Cardiac septum (tissue), 1 donor: ENCODE measurements at places on chromosomes 3 and 15. TPM values are rescaled to one million over a fixed set of nuclear protein-coding genes. Genes with fewer than 3 reads are reported as not detected.

The GOLGA6L7 gene
- total RNA-seq, result not detected

The GNAI2 gene
- total RNA-seq, result 153 TPM

The SLC6A1 gene
- total RNA-seq, result 2.1 TPM

The MED12L gene
- 5.5 TPM for total RNA-seq

The CASR gene
- not detected for total RNA-seq

The C3orf33 gene
- total RNA-seq, result 7.2 TPM

The SLC9C1 gene
- total RNA-seq, result 3.9 TPM

The UCN2 gene
- total RNA-seq, result 0.48 TPM

The LRTM1 gene
- not detected for total RNA-seq

The C2CD4A gene
- total RNA-seq, result 0.05 TPM

The PYGO1 gene
- total RNA-seq, result 3.1 TPM

The GUCA1C gene
- 0.81 TPM for total RNA-seq

The CCR9 gene
- total RNA-seq, result not detected

The GXYLT2 gene
- 14.6 TPM for total RNA-seq

The MESP1 gene
- total RNA-seq, result 0.86 TPM

The ATP2B2 gene
- total RNA-seq, result 0.13 TPM

The NECTIN3 gene
- total RNA-seq, result 8.2 TPM

The ACOX2 gene
- 31.2 TPM for total RNA-seq

The TTC21A gene
- total RNA-seq, result 3.0 TPM

The FRMD4B gene
- total RNA-seq, result 10.8 TPM

The MAP6D1 gene
- total RNA-seq, result 2.3 TPM

The FOXB1 gene
- not detected for total RNA-seq

The C3orf22 gene
- total RNA-seq, result not detected

The PPM1L gene
- 28.8 TPM for total RNA-seq

The SPATA16 gene
- total RNA-seq, result not detected

The TTLL13 gene
- total RNA-seq, result 0.16 TPM

The LDHAL6B gene
- not detected for total RNA-seq

The SRGAP3 gene
- 10.1 TPM for total RNA-seq

The TMPRSS7 gene
- not detected for total RNA-seq

The STX19 gene
- not detected for total RNA-seq

The CFAP44 gene
- 2.1 TPM for total RNA-seq

The DAZL gene
- not detected for total RNA-seq

The LINGO1 gene
- 3.0 TPM for total RNA-seq

The SLC12A8 gene
- total RNA-seq, result 0.51 TPM

The PCBP4 gene
- total RNA-seq, result 91.4 TPM

The SELENOK gene
- 89.3 TPM for total RNA-seq

The SLC9A9 gene
- 3.6 TPM for total RNA-seq

The P2RY14 gene
- total RNA-seq, result 1.6 TPM

The MYO5C gene
- 2.0 TPM for total RNA-seq

The KBTBD13 gene
- 3.3 TPM for total RNA-seq

The AGBL1 gene
- total RNA-seq, result 0.19 TPM

The MYZAP gene
- 658 TPM for total RNA-seq

The PATL2 gene
- 1.00 TPM for total RNA-seq

The TRH gene
- total RNA-seq, result not detected

The PSTPIP1 gene
- total RNA-seq, result 2.7 TPM
